NCI-H510A (cell line): ENCODE measurements at places on chromosomes 4 and X.

DNA sequence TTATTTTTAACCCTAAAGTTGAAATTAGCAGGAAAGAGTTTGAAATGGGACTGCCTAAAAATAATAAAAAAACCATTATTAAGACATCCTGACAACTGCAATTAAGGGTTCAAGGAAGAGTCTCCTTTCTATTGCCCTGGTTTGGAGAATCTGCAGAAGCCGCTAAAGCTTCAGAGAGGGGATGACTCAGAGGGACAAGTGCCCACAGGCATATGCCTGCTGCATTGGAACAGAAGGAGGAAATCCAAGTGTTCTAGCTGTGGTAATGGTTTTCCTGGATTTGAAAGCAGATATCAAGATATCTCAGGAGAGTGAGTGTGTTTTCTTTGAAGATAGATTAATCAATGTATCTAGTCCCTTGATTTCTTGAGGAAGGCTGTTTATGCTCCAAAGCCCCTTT, 235.1 kb upstream of the TAPT1 start:
- DNase-seq: no peak

- DNase-seq: no peak
Observed at GRCh38 chr4:189092581-189092980, 848.1 kb upstream of the FRG1 start.

- peak; percentile 0 for DNase-seq
Observed at GRCh38 chrX:152821145-152821765, 9.3 kb downstream of the CETN2 start.

- DNase-seq: no peak
Observed at GRCh38 chr4:23877758-23878229, 12.1 kb downstream of the PPARGC1A start.

DNA sequence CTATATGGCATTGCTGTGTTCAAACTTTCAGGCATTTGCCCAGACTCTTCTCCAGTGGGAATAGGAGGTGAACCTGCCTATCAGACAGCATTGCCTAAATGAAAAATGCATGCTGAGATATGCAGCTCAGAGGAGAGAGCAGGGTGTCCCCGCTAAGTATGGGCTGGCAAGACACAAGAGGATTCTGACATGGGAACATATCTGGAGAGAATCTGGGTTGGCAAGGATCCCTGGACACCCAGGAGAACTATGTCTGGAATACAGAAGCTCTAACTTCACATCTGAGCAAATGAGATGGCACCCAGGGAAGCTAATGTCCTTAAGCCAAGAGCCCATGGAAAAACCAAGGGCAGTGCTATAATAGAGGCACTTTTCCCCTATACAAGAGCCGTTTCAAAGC, 18.4 kb downstream of the PPARGC1A start:
- no peak for DNase-seq

DNA sequence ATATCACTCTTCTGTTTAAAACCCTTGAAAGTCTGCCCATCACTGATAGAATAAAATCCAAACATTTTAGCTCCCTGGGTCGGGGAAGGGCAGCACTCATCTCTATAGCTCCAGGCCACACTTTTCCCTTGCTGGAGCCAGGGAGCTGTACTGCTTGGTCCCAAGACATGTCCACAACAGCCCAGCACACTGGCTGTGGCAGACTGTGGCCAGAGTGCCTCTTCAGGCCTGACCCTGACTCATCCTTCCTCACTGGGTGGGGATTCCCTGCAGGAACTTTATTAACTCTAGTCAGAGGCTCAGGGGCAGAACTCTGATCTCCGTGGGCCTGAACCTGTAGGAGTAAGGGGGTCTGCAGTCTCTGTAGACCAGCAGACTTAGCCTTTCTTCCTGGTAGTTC, 69.8 kb upstream of the CAPN6 start:
- no peak for DNase-seq

- peak; percentile 1 for DNase-seq
Observed at GRCh38 chrX:71996136-71996535, 85.5 kb downstream of the NHSL2 start.

- DNase-seq: no peak
Observed at GRCh38 chr4:3802571-3803474, 36.6 kb downstream of the ADRA2C start.

- no peak for DNase-seq
Observed at GRCh38 chr4:124803641-124804040, 91.1 kb upstream of the ANKRD50 start.

GRCh38 chr4:78057135-78057599, at the start of gene FRAS1:
Gene FRAS1, plus strand, starts transcription at chr4:78057323. Its CDS starts 687 bp downstream, at chr4:78058010.
- DNase-seq: peak; percentile 37

DNA sequence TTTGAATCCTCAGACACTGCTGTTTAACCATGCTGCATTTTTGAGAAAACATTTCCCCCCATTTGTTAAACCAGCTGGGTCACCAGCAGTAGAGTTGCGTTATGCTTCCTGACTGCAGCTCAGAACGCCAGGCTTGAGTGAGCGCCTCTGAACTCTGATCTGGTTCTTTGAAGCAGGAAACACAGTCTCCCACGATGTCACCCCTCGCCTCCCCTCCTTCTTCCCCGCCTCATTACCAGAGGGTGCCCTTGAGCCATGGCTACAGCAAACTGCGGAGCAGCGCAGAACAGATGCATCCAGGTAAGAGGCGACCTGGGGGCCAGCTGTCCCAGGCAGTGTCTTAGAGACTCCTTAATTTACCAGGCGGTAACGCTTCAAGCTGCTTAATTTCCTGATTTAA, 78.4 kb downstream of the REPS2 start:
- peak; percentile 28 for DNase-seq

DNA sequence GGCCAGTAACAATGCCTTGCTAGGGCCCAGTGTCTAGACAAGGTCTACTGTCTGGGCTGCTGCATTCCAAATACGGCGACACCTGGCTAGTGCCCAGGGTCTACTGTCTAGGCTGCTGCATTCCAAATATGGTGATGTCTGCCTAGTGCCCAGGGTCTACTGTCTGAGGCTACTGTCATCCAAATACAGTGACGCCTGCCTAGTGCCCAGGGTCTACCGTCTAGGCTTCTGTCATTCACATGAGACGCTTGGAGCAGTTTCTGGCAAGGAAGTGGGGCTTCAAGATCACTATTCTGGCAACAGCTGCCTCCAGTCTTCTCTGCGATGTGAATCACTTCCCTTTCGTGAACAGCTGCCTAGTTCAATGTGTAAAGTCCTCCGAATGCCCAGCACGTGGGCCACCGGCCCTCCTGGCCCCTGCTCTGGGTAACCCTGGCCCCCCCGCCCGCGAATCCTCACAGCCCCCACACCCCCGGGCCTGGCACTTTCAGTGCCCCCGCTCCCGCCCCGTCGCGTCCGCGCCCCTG, 12.7 kb downstream of the ACOX3 start:
- no peak for DNase-seq

GRCh38 chr4:139887962-139888735, 222.5 kb downstream of the MGST2 start:
- DNase-seq: no peak

GRCh38 chr4:21948347-21949072, at the start of gene KCNIP4:
Gene KCNIP4, minus strand, starts transcription at chr4:21948772.
- DNase-seq: no peak

DNA sequence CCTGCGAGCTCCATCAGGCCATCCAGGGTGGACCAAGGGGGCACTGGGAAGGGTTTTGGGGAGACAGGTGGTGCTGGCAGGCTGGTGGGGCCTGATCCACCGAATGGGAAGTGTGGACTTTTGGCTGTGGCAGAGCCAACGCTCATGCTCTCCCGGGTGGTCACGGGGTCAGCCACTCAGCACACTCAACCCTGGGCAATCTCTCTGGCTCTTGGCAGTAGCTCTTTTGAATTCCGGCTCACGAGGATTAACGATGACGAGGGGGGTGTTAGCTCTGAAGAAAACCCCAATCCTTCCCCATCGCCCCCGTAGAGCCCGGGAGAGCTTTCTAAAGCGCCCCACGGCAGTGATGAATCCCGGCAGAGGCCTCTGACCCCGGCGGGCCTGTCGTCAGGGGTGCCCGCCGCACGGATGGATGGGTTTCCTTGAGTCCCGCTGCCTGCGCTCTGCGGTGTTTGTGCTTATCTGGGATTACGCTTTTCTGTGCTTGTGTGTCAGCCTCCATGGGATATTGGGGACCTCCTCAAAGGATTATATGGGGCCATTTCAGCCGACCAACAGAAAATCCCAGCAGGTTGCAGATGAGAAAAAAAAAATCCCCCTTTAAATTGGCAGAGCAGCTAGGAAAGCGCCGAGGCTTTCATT, 156.8 kb upstream of the PSAPL1 start:
- no peak for DNase-seq

DNA sequence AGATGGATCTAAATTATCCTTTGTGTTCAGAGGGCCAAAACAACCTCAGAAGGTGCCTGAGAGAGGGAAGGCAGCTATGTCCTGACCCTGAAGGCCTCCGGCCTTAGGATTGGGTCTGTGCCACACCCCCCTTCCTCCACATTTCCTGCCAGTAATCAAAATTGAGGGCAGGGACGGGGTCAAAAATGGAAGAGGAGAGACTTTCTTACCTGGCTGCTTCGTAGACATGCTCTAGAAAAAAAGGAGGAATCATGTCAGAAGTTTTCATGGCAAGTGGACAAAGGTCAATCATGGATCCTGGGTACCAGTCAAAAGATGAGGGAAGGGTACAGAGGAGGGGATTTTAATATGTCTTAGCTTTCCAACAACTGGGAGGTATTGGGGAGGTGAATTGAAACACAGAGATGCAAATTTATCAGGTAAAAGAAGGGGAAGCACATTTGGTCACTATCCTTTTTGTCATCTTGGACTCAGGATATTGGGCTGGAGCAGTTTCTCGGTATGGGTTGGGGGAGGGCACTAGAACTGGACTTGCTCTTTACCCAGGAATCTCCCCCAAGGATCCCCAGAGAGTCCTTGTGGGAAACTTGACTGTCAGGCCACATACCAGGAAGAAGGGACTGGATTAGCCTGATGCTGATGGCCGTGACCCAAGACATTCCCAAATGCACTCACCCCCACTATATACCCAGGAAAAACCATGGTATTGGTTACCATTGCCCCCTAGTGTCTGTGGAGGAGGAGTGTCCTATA, 17.1 kb downstream of the VSIG4 start:
- no peak for DNase-seq

GRCh38 chr4:185127021-185127925, 15.8 kb upstream of the SLC25A4 start:
- no peak for DNase-seq

GRCh38 chr4:4995908-4996265, 23.4 kb downstream of the CYTL1 start:
- no peak for DNase-seq

DNA sequence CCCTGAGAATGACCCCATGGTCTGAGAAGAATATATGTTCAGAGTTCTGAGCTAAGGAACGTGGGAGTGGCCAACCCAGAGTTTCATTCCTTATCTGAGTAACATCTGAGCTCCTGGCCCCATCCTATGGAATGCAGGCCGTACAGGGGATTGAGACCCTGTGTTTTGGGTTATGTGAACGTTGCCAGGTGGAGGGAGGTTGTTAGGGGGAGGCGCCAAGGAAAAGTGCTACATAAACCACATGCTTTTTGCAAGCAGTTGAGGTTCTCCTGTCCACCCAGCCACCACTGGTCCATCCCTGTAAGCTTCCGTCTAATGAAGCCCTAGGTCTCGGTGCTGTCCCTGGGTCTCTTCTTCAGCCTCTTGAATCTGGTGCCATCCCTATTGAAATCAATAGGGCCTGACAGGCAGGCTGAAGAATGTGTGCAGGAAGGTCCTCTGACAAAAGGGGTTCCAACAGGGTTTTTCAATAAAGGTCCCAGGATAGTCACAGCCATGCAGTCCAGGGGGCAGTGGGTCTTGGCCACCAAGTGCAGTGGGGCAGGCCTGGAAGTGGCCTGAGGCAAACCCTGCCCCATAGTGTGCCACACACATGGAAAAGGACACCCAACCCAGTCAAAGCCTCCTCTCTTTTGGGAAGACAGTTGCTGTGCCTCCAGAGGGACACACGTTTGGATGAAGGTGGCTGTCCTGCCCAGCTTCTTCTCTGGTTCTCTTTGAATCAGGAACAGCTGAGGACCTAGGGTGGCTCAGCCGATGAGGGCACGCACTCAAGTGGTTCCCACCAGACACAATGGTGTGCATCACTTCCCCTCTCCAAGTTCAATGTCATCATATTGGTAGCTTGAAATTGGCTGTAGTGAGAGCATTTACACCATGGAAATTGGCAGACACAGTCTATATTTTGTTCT, 53.5 kb downstream of the HTRA3 start:
- DNase-seq: no peak

DNA sequence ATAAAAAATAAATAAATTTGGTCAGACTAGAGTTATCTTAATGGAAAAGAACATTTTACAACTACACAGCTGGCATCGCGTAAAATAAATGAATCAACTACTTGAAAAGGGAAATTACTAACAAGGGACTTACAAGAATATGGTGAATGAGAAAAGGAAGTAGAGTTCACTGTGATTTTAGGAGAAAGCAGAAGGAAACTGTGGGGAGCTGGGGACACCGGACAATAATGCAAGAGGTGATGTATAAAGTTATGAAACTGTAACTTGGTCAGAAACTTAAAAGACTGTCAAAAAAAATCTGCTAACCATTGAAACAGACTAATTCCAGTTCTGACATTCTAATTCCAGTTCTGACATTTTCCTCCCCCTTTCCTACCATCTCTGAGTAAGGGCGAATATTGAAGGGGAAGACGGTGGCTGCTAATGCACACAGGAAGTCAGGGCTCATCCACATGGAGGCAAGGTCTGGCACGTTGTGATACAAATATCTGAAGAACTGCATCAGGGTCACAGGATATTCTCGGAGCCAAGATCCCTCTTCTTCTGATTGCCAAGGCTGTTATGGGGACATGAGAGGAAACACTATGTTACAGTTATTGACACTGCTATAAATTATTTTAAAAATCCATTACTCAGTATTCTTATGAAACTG, 170.5 kb downstream of the CDS1 start:
- no peak for DNase-seq

GRCh38 chr4:141957416-141957815, 321.0 kb downstream of the IL15 start:
- DNase-seq: no peak

GRCh38 chr4:109815151-109816081, at the start of gene GAR1:
Gene GAR1, plus strand, starts transcription at chr4:109815762. Its CDS starts 403 bp downstream, at chr4:109816165.
- DNase-seq: peak; percentile 54

GRCh38 chrX:134249241-134249640, 12.3 kb downstream of the CCDC160 start:
- DNase-seq: no peak

- no peak for DNase-seq
Observed at GRCh38 chrX:13506574-13506973, 62.8 kb upstream of the EGFL6 start.

DNA sequence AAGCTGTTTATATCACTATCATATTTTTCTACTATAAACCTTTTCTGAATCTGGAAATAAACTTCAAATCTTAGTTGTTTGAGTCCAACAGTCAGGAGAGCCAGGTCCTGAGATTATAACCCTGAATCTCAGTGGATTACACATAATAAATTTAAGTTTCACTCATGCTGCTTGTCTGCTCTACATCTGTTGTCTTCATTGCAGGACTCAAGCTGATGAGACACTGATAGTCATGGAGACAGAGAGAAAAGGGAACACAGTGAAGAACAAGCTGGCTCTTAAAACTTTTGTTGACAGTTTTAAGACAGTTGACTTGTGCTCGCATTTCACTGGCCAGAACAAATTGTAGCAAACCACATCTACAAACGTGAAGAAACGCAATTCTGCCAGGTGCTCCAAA, 327.0 kb upstream of the CTSO start:
- no peak for DNase-seq
